ENCODE measurements at places on chromosomes 12 and 14.

- no peak for DNase-seq
Observed at GRCh38 chr12:63846238-63846967, 1.9 kb downstream of the SRGAP1 start.

- no peak for DNase-seq
Observed at GRCh38 chr14:33938131-33938949, 12.5 kb downstream of the EGLN3 start.

DNA sequence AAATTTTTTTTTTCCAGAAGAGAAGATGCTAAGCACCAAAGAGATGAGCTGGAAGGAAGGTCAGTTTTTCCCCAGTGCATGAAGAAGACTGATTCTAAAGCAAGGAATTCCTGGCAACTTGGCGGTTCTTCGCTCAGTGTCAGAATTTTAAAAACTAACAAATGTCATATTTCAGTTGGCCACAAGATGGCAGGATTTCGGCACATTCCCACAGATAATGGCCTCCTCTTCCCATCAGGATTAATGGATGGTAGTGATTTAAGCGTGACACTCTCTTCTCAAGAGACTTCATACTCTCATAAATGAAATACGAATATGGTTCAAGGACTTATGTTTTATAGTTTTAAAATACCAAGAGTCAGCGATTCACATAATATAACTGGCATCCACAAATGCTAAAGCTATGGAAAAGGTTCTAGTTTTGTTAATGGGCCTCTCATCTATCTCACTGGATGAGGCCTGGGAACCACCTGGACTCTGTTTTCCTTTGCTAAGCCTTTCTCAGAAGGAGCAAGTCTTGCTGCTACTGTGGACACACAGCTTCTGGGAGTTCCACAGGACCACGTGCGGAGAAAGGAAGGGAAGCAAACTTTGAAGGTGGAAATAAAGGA is 46.1 kb upstream of the PTPRO start:
- no peak for DNase-seq

DNA sequence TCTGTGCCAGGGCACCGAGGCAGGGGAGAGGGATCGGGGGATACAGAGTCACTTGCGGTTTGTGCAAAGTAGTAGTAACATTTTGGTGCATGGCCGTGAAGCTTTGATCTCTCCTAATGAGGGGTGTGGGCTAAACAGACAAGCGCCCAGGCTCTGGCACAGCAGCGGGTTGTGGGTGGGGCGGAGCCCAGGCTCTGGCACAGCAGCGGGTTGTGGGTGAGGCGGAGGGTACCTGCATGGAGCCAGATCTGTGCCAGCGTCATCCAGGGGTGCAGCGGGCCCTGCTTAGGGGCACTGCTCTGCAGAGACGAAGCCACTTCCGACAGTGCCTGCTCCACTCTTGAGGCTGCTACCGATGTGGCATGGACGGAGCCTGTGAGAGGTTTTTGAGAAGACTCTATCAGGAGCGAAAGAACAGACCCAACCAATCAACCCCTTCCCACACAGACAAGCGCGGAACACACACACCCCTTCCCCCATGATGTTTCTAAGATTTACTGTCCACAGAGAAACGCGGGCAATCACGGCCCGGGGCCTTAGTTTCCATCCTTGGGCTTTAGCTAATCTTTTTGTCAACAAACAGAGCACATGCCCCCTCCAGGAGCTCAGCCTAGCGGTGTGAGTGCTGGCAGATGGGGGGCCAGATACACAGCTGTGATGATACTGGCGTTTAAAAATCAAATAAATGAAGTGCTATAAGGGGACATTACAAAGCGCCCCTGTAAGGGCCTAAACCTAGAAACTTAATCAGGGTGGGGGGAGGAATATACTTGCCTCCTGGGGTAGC is 196.6 kb downstream of the CALM1 start:
- DNase-seq, result no peak

- DNase-seq, result no peak
Observed at GRCh38 chr14:104917993-104918392, 6.7 kb upstream of the PLD4 start.

GRCh38 chr12:50117057-50117622 is 5.1 kb downstream of the COX14 start:
- no peak for DNase-seq

GRCh38 chr14:73795466-73795865 is 56.2 kb upstream of the PTGR2 start:
- DNase-seq, result no peak

- DNase-seq, result no peak
Observed at GRCh38 chr12:94046626-94047410, 101.6 kb upstream of the PLXNC1 start.

DNA sequence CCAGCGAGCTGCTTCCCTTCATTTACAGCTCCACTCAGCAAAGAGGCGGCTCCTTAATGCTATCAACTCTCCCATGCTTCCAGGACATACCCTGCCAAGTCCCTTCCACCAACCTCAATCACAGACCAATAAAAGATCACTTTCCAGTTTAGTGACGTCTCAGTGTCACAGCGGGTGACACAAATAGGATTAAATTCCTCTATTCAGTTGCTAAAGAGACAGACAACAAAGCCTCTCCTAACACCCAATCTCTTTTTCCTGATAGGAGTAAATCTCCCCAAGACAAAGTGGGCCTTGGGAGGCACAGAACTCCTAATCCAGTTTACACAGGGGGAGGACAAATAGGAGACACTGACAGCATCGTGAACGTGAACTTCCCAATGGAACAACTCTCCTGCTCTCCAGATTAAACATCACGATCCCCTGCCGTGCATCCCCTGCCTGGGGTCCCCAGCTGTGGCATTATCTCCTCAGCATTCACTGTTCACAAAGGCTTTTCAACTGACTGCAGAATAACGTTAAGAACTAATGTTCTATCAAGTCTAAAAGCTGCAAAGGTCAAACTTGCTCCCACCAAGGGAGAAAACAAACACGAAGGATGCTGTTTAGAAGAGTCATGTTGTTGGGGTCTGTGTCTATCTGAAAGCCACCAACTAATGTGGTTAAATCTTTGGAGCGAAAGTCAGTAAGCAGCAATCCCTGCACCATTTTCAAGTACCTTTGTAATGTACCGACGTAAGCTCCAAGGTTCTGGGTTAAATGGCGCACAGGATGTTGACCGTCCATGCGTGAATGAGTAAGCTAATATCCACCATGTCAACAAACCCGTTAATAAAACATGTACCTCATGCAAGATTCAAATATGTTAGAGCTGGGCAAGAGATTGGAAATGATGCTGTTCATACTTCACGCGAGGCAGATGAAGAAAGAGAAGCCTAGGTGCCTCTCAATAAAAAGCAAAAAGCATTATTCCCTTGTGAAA is 31.5 kb downstream of the TMEM132D start:
- no peak for DNase-seq

- no peak for DNase-seq
Observed at GRCh38 chr14:56731187-56731586, 79.1 kb downstream of the OTX2 start.

Data from stimulated activated CD4-positive, alpha-beta T cell treated with anti-CD3 and anti-CD28 coated beads, Interleukin-2, amount 100 ng/mL, for 48 hours (primary cell).